ENCODE measurements at places on chromosomes 3 and 15.

- peak; percentile 63 for DNase-seq
Measured at GRCh38 chr3:107413264-107413663, 36.0 kb downstream of the CCDC54 start.

- no peak for DNase-seq
Measured at GRCh38 chr3:38573556-38573955, 75.9 kb downstream of the SCN5A start.

- peak; percentile 21 for DNase-seq
Measured at GRCh38 chr3:34213478-34213877, 415.0 kb downstream of the PDCD6IP start.

DNA sequence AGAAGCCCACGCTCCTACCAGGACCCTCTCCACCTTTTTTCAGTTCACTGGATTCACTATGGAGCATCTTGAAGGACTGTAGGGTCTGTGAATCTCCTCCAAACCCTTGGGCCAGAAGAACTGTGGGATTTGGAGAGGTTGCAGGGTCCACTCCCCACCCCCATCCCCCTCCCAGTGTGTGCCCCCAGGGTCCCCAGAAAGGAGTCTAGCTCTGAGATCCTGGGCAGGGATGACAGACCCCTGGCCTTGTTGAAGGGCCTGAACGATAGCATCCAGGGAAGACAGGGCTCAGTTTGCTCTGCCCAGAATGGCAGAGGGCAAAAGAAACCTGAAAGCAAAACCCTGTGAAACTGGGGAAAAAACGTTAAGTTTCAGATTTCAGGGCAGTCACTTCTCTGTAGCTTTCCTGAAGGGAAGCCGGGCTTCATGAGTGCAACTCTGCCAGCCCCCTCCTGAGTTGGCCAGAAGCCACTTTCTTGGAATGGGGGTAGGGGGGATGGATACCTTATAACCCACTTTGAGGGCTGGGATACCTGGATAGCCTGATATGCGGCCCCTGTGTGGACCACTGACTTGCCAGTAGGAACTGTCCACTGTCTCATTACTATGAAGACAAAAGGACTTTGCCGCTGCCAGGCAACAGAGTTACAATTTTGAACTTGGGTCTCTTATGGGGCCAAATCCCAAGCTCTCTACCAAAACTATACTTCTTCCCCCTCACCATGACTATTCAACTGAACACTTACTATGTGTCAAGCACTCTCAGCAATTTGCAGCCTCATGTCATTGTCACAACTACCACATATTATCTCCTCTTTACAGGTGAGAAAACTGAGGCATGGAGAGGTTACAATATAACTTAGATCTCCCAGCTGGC lies 1.6 kb upstream of the CISH start:
- no peak for DNase-seq

- DNase-seq: peak; percentile 94
Measured at GRCh38 chr3:52385157-52385556, 59.7 kb downstream of the SEMA3G start.

DNA sequence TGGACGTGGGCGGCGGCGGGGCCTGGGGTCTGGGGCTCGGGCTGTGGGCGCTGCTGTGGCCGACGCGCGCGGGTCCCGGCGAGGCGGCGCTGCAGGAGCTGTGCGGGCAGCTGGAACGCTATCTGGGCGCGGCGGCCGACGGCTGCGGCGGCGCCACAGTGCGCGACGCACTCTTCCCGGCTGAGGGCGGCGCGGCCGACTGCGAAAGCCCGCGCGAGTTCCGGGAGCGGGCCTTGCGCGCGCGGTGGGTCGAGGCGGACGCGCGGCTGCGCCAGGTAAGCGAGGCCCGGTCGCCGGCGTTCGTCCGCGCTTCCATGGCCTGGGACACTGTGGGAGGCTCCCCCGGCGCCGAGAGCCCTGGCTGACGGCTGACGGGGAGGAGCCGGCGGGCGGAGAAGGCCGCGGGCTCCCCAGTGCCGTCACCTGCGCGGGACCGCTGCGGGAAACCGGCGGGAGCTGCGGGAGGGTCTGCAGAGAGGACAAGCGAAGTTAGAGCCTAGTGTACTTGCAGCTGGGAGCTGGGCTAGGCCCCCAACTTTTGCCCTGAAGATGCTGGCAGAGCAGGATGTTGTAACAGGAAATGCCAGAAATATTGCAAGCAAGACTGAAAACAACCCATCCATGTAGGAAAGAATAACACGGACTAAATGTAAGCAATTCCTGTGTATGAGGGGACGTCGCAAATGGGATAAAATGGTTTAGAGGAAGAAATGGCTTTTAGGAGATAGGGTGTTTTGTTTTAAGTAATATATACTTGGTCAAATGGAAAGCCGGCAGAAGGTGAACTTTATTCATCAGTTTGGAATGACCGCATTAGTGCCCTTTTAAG lies 847 bp downstream of the WHAMM start:
- peak; percentile 59 for DNase-seq

DNA sequence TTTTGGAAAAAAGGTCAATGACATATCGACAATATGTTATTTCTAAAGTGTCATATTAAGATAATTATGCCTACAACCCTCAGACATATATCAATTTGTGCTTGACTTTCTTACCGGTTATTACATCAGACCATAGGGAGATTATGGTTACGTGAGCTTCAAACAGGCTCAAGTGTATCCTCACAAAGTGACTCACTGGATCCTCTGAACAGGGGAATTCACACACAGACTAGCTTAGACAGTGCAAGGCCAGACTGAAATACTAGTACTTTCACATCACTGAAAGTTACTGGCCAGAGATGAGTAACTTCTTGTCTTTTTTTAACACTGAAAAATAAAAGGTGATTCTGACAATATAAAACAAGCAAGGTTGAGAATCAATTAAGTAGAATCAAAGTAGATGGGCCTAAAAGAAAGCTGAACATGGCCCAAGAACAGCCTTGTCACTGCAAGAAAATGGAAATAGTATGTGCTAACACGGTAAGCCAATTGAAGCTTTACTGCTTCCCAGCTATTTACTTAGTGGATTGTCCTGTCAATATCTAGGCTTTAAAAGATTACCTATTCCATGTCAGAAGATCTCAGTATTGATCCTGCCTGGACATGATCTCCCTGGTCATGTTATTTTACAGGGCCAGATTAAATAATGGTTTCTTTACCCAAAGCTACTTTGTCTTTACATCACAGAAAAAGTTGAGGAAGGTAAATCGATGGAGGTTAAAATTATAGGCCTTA lies 848.6 kb downstream of the ROBO1 start:
- peak; percentile 32 for DNase-seq

DNA sequence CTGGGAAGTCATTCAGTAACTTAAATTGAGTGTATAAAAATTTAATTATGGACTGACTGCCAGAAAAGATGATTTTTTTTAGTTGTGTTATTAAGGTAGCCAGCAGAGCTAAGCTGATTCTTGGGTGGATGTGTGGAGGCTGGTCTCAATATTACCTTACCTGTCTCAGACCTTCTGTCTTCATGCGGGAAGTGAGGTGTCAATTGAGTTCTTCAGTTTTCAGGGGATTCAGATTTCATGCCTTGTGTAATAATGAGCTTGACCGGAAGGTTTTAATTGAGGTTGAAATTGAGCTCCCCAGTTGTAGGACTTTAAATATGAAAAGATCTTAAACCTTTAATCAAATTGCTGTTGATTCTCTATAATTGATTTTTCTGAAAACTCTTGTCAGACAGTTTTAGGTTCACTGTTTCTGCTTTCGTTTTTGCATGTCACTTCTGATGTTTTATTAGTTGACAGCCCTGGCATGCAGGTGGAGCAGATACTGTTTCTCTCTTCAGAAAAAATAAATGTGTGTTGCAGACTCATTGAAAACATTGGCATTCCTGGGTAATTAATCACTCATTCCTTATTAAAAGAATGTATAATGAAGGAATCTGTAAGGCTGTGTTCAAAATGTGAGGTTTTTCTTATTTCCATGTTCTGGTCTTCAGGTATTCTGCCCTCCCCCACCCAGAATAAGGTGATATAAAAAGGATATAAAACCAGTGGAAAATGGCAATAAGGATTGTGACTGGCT lies 54.5 kb downstream of the PSMD6 start:
- no peak for DNase-seq

DNA sequence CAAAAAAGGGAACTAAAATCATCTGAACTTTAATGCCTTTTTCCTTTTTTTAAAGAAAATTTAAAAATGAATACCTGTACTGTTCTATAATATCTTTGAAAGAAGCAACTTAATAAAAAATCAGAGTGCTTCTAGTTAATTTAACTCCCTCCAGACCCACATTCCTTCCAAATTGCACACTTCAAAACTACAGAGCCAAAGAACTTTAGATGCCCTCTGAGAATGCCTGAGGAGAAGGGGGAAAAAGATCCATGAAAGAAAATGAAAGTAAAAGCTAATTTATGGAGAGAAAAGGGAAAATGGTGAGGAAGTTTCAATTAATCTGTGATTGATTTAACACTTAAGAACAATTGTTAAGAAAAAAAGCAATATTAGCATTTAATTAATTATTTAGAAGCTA lies 1141.6 kb downstream of the IGSF11 start:
- no peak for DNase-seq

DNA sequence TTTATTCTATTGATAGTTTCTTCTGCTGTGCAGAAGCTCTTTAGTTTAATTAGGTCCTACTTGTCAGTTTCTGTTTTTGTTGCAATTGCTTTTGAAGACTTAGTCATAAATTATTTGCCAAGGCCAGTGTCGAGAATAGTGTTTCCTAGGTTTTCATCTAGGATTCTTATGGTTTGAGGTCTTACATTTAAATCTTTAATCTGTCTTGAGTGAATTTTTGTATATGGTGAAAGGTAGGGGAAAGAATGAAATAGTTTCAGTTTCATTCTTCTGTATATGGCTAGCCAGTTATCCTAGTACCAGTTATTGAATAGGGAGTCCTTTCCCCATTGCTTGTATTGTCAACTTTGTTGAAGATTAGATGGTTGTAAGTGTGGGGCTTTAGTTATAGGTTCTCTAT lies 10.6 kb upstream of the GCSAM start:
- no peak for DNase-seq

DNA sequence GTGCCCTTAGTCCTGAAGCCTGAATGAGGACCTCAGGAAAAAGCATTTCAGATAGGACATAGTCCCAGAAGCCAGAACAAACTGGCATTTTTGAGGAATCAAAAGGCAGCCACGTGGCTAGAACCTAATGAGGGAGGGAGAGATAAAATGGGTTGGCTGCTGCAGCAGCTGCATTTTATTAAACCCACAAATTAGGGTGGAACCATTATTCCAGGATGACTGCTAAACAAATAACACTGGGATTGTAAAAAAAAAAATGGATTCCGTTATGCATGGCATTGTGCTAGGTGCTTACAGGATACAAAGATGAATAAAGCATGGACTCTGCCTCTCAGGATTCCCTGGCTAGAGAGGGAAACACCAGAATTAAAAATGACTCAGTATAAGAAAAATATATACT lies 141.5 kb downstream of the SATB1 start:
- no peak for DNase-seq

DNA sequence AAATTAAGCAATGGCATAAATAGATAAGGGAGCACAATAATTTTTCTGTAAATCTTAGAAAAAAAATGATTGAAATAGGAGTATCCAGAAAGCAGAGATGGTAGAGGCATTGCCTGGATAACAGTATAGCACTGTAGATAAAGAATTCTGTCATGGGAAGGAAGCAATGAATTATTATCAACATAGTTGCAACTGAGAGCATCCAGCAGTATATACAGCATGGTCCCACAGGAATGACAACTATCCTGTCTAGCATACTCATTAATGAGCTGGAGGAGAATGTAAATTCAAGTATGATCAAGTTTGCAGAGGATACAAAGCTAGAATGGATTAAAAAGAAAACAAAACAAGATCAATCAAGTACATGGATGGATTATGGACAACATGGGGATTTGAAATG lies 90.8 kb downstream of the DPH6 start:
- no peak for DNase-seq

GRCh38 chr15:67188551-67189218 lies 65.8 kb downstream of the AAGAB start:
- no peak for DNase-seq

- DNase-seq: no peak
Measured at GRCh38 chr3:171417137-171417536, 43.1 kb downstream of the TNIK start.

DNA sequence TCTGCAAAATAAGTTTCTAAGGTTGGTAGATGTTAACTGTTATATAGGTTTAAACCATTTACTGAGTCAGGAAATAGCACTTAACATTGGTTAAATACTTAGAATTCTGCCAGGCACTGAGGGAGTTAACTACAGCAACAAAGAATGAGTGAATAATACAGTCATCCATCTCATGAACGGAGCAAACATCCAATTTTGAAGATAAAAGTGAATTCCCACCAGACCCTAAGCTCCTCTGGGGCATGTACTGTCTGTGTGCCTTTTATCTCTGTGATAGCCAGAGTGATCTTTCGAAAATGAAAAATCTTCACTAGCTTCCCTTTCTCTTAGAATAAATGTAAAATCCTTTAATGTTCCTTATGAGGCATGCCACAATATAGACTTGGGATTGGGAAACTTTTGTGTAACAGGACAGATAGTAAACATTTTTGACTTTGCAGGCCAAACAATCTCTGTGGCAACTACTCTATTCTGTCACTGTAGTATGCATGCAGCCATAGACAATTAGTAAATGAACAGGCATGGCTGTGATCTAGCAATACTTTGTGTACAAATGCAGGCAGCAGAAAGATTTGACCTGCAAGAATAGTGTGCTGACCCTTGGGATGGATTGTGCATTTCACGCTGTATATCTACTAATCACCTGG lies 294.5 kb upstream of the LMCD1 start:
- no peak for DNase-seq

GRCh38 chr3:160618363-160618762 lies 53.0 kb upstream of the KPNA4 start:
- no peak for DNase-seq

GRCh38 chr15:69893863-69894262 lies 203.9 kb downstream of the TLE3 start:
- DNase-seq: peak; percentile 80

DNA sequence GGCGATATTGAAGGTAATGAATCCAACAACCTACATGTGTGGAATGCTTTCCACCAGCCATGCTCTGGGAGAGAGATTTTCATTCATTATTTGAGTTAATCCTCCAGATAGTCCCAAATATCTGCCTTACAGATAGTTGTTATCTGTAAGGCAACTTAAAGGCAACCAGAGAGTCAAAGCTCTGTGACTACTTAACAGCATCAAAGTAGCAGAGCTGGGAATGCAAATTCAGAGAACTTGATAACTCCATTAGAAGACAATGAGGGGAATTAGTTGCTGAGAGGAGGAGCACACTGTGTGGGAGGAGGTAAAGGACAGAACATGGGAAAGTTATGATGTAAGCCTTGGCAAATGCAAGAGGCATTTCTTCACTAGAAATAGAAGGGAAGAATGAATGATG lies 10.5 kb upstream of the CRBN start:
- DNase-seq: peak; percentile 93

All from mesendoderm (in vitro differentiated cells).